ENCODE measurements at places on chromosomes 1 and 21. TPM values are rescaled to one million over a fixed set of nuclear protein-coding genes. Genes with fewer than 3 reads are reported as not detected.

Gene GJB5
- 0.28 TPM for total RNA-seq

Gene KRTAP21-2
- total RNA-seq = not detected

Gene MSH4
- not detected for total RNA-seq

Gene FNBP1L
- total RNA-seq = 24.3 TPM

Gene GBP4
- total RNA-seq = 0.03 TPM

Gene HJV
- not detected for total RNA-seq

Gene MYOG
- total RNA-seq = not detected

Gene LCE3E
- total RNA-seq = not detected

Gene EPS15
- 13.3 TPM for total RNA-seq

Gene NR1I3
- not detected for total RNA-seq

Gene CFHR3
- total RNA-seq = 0.32 TPM

Gene KNCN
- total RNA-seq = not detected

Gene PDC
- total RNA-seq = not detected

Gene LENEP
- total RNA-seq = not detected

Gene INPP5B
- 5.0 TPM for total RNA-seq

Gene OBSCN
- total RNA-seq = 5.9 TPM

Gene FAM229A
- total RNA-seq = 3.2 TPM

Gene RGS7
- total RNA-seq = not detected

Gene HEATR1
- 28.4 TPM for total RNA-seq

Gene ADGRL2
- total RNA-seq = 8.7 TPM

Gene TSSK3
- not detected for total RNA-seq

Gene CNR2
- total RNA-seq = not detected

Gene SIK1
- 15.5 TPM for total RNA-seq

Gene C1orf115
- total RNA-seq = 4.9 TPM

Gene PTPN7
- not detected for total RNA-seq

Gene TFAP2E
- total RNA-seq = 0.40 TPM

Gene GLMP
- 43.3 TPM for total RNA-seq

Gene SYPL2
- 0.13 TPM for total RNA-seq

Gene DDAH1
- 8.0 TPM for total RNA-seq

Gene CDKN2C
- 13.1 TPM for total RNA-seq

Gene VANGL2
- 0.95 TPM for total RNA-seq
